Inflammatory macrophage treated with lipopolysaccharide for 1 hour (primary cell): ENCODE measurements at places on chromosomes 4 and X.

DNA sequence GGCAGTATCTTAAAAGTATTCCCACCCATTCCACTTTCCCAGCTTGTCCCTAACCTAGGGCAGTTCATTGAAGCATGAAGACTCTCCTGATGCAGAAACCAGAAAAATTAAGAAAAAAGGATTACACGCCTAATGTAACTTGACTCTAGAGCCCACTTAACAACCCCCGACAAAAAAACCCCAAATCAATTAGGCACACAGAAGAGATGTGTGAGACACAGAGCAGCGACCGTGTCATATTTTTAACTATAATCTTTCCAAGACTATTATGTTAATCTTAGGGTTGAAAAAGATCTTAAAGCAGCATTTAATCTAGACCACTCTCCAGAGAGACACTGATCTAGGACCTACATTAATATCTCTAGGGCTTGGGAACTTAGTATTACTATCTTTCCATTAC is 1.3 kb downstream of the YTHDC1 start:
- DNase-seq = no peak

DNA sequence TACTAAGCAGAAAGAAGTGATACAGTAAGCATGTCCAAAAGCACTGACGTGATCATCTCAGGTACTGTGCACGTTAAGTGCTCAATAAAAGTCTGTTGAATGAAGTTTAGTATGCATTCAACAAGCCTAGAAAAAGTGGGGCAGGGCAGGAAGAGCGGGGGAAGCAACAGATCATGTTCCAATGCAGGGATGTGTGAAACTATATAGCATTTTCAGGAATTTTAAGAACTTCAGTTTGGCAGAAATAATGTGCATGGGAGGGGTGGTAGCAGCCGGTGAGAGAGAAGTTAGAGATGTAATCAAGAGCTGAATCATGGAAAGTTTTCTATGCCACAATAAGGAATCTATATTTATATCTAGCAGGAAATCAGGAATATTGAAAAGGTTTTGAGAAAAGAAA is 19.2 kb upstream of the CCNA2 start:
- DNase-seq = no peak

DNA sequence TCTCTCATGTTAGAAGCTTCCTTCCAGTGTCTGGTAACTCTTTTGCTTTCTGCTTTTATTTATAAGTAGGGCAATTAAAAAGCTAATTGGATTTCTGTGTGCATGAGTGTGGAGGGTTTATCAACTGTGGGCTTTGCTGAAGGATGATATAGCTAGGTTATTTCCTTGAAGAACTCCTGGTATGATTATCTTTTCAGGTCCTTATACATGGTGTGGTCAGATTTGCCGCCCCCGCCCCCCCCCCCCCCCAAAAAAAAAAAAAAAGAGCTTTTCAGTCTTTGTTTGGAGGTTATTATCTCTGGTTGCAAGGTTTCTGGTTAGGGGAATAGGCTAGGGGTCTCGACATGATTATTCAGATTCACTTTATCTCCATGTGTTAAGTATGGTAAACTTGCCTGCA is 35.9 kb downstream of the MOB1B start:
- DNase-seq = no peak

- no peak for DNase-seq
Measured at GRCh38 chrX:8586953-8587352, 122.3 kb downstream of the VCX3B start.

GRCh38 chr4:92182736-92183407 is 120.9 kb upstream of the GRID2 start:
- DNase-seq = no peak

DNA sequence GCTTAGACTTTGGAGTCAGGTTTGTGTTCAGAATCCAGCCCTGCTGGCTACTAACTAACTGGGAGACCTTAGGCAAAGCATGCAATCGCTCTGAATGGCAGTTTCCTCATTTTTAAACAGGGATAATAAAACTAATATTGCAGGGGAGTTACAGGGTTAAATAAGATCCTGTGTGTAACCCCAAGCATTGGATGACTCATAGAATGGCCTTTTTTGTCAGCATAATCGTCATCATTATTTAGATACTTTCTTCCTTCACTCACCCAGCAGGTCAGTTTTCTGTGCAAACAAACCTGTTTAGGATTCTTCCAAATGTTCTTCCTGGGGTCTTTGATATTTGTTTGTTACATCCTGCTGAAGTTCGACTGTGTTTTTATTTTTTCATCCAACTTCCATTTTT is 208.2 kb downstream of the EVC2 start:
- peak; percentile 0 for DNase-seq
